ENCODE measurements at places on chromosomes 1 and 21. TPM values are rescaled to one million over a fixed set of nuclear protein-coding genes. Genes with fewer than 3 reads are reported as not detected.

LPAR3 gene
- total RNA-seq, result 0.13 TPM

LEMD1 gene
- total RNA-seq, result not detected

TMCO1 gene
- 70.9 TPM for total RNA-seq

MROH7 gene
- 0.75 TPM for total RNA-seq

SLFNL1 gene
- total RNA-seq, result 0.26 TPM

FAAH gene
- 0.92 TPM for total RNA-seq

Measured in aortic smooth muscle cell (primary cell).